DMS79 (cell line): ENCODE measurements at places on chromosomes 11 and 22.

- DNase-seq: no peak
These were observed 4.9 kb downstream of the MSANTD4 start for GRCh38 chr11:106017093-106017492.

GRCh38 chr11:73019996-73020395 lies 122.1 kb downstream of the FCHSD2 start:
- no peak for DNase-seq

GRCh38 chr22:30822216-30823014 lies 127.7 kb downstream of the OSBP2 start:
- DNase-seq: no peak

GRCh38 chr11:79199729-79200354 lies 241.0 kb downstream of the TENM4 start:
- no peak for DNase-seq

GRCh38 chr11:77211594-77212251 lies 83.7 kb downstream of the MYO7A start:
- no peak for DNase-seq

DNA sequence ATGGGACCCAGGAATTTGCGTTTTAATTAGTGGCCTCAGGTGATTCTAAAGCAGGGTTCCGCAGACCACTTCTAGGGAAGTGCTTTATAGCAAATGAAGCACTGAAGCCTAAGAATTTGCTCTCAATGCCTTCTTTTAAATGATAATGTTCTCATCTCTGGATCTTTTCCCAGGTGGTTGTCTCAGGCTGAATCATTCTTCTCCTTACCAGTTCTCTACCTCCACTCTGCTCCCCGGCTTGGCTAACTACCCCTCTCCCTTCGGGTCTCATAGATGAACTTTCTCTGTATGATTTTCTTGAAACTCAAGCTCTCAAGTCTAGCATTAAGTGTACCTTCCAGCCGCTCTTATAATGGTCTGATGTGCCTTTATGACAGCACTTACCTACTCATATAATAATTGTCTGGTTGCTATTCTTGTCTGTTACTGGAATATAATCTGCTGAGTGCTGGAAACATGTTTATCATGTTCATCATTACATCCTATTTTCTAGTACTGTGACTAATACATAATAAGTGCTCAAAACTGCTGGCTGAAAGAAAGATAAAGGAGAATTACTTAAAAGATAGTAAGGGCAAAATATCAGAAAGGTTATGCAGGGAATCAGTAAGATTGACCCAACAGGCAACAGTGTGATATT lies 195.9 kb upstream of the SESN3 start:
- DNase-seq: no peak

DNA sequence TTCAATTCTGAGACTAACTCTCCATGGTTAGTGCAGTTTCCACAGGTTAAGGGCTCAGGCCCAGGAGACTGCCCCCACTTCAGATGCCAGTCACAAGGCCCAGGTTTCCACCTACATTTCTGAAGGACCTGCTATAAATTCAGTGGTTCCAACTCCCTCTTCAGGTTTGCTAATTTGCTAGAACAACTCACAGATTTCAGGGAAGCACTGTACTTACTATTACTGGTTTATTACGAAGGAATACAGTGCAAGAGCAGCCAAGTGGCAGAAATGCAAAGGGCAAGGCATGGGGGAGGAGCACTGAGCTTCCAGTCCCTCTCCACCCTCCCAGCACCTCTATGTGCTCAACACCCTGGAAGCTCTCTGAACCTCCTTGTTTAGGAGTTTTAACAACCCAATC lies 39.3 kb upstream of the SPON1 start:
- no peak for DNase-seq

DNA sequence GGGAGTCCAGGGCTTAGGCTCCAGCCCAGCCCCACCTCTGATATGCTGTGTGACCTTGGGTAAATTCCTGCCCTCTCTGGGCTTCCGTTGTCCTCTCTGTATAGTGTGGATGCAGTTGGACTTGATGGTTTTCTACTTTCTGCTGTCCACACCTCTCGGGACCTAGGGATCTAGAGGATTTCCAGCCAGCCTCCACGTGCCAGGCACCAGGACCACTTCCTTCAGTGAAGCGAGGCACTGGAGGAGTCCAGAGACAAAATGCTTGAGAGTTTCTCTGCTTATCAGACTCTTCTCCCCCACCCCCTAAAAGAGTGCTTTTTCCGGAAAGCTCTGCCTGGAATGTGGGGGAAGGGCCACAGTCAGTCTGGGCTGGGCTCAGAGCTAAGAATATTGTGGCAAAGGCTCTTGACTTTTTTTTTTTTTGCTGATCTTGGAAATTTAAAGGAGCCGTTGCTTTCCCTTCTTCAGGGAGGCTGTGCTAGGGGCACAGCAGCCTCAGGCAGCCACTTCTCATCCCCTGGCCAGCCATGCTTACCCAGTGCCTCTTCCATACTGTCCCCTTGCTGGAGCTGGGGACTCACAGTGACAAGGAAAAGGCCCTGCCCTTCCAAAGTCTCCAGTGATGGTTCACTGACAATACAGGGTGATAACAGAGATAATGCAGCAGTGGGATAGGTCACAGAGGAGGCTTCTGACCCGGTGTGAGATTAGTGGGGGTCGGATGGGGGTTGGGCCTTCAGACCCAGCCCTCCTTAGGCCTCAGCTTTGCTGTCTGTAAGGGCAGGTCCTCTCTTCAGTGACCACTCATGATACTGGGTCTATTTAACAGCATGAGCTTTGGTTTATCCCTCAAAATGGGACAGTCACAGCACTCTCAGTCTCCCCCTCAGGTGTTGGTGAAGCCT lies 2.9 kb upstream of the SERPINH1 start:
- DNase-seq: peak; percentile 32

- DNase-seq: no peak
These were observed 2084.3 kb downstream of the LRRC4C start for GRCh38 chr11:39374963-39375698.

DNA sequence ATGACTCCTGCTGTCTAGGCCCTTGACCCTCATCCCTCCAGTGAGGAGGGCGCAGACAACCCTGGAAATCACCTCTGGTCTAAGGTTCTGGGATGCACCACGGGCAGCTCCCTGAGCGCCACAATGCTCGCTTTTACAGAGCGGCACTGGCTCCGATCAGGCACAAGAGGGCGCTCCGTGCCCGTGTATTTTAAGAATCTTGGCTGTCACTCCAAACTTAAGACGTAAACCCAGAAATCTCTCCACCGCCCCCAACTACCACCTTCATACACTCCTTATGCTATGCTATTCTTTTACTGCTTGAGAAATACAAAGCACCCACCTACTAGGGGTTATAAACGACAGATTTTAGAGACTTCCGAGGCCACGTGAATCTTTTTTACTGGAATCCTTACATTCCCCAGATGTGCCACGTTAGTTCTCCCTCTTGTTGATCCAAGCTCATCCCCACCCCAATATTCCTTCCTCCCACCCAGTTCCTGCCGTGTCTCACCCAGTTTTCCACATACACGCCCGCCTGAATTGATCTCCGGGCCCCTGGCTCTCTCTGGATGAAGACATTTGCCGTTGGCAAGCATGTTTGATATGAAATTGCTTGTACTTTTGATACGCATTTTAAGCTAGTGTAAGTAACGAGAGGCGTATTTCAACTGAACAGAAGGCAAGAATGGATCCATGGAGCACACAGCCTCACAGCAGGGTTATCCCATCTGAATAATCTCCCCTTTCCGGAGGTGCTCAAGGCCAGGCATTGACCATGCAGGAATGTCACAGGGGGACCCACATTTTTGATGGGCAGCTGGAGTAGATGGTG lies 453.5 kb downstream of the OPCML start:
- DNase-seq: no peak

- DNase-seq: peak; percentile 37
These were observed 19.1 kb downstream of the SPECC1L start for GRCh38 chr22:24289741-24290163.

DNA sequence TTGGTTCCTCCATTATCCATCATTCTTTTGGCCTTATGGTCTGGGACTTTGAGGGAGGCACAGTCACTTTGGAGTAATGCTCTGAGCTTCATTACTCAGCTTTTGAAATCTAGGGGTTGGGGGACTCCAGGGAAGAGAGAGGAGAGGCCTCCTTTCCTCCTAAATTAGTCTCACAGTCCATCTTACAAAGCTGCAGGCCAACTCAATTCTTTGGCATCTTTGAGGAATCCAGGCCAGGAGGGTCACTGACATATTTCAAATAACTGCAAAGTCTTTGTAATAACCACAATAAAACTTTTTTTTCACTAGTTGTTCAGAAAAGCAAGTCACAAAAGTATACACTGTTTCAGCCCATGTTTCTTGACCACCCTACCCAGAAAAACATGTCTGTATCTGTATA lies 73.3 kb upstream of the FAR1 start:
- no peak for DNase-seq

DNA sequence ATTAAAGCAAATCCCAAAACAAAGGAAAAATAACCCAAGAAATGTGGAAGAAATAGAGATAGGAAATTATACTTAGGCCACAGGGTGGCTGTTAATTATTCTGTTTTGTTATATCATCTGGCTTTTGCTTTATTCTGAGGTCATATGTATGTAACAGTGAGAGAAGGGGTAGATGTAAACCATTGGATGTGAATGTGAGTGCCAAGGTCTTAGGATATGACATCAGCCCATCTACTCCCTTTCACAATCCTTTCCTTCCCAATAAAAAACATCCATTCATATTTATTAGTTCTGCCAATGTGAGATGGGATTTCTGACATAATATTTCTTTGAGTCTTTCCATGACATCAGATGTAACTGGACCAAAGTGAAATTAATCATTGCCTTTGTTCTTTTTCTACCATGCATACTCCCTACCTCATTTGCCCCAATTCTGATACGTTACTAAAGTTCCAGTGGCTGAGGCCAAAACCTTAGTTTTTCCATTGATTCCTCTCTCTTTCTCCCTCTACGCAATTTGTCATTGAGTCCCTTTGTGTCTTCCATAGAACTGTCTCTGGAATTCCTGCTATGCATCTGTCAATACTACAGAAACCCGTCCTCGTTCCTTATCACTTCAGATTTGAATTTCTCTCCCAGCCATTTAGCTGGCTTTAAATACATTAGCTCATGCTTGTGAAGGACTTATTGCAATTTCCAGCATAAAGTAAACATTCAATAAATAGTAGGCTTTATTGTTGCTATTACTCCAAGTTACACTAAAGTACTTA lies 170.3 kb downstream of the ARHGAP42 start:
- no peak for DNase-seq

- no peak for DNase-seq
These were observed 562 bp downstream of the DGAT2 start for GRCh38 chr11:75768909-75769771.

DNA sequence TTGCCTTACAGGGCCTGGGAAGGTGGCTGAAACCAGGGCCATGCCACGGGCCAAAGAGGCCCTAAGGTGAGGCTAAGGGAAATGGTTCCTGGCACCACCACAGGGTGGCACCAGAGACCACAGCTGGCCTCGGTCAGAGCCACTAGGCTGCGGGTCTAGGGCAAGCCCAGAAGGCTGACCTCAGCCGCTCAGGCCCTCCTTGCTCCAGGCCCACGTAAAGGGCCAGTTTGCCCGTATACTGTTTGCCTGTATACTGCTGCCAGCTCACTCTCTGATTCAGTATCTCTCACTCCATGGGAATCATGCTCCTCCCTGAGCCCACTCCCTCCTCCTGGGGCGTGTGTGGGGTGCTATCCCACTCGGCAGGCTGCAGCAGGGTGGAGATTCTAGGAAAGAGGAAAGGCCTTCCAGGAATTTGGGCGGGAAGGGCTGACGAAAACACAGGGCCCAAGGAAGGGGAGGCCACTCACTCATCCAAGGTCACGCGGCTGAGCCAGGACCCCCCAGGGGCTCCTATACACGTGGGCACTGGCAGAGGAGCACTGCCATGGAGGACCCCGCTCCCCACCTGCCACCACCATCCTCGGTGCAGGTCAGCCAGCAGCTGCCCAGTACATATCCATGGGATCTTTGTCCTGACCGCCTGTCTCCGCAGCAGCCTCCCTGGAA lies 62.4 kb downstream of the NECTIN1 start:
- DNase-seq: no peak

DNA sequence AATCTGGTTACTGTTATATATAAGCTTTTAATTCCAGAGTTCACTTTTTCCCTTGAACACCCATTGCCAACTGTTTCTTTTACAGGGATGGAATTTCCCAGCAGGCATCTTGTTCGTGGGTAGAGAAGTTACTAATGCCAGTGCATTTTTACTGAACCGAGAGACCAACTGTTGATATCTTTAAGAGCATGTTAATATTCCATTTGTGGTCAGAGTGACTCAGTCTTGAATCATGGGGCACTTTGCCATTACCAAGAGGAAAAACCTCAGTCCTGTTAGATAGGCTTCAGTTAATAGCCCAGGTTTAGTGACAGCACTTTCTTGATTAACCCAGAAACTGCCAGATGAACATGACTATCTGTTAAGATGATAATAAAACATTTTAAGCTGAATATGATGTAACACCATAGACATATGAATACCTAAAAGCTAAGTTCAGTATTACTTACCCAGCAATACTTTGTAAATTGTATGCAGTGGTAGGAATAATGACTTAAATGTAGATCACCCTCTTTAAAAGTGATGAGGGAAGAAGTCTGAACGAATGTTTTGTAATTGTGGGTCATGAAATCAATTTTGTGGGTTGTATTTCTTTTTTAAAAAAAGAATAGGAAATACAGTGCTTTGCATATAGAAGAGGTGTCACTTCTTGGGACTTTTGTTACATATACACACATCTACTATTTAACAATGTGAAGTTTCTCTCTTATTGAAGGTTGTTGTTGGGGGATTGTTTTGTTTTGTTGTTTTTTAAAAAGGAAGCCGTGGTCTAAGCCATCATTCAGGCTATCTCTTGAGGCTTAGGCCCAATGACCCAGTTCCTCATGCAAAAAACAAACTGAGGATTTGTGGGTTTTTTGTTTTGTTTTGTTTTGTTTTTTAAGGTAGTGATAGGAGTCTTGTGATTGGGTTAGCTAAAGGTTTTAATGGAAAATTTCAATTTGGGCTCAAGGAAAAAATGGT lies 79.2 kb upstream of the GRIK4 start:
- DNase-seq: peak; percentile 40

DNA sequence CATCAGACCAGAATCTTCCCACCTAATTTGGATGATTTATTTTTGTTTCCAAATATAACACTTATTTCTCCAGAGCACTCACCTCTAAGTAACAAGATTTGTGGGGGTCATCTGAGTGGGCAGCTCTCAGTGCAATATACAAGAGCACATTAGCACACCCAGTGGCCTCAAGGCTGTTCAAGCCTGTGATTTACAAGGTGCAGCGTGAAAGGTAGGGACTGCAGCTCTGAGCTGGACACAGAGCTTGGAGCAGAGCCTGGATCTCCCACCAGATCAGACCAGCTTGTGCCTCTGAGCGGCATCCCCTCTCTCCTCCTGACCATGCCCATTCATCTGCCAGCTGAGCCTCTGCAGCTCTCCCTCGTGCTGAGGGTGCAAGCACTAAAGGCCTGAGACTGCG lies 323.3 kb upstream of the ZC3H12C start:
- no peak for DNase-seq

DNA sequence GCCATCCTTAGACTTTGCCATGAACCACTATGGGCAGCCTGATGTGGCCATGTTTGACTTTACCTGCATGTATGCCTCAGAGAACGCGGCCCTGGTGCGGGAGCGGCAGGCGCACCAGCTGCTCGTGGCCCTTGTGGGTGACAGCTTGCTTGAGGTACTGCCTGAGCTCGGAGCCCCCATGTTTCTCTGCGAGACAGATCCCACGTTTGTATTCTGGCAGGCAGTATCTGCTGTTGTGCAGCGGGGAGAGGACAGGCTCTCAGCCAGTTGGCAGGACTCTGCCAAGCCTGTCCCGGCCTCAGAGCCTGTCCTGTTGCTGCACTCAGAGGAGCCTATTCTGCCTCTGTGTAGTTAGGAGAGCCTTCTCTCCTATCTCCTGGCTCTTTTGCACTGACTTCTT lies 109.9 kb downstream of the MICAL2 start:
- DNase-seq: no peak

- no peak for DNase-seq
These were observed 961 bp downstream of the SUSD2 start for GRCh38 chr22:24181996-24182899.

- no peak for DNase-seq
These were observed 116.9 kb downstream of the STK33 start for GRCh38 chr11:8477151-8477550.
